Omental fat pad (tissue), 4 donors: ENCODE measurements at places on chromosomes 1 and 21.

- DNase-seq, result no peak
These were observed 230.6 kb downstream of the TNR start for GRCh38 chr1:175512637-175513412.

GRCh38 chr1:13699936-13700520, at the start of gene PRDM2:
Gene PRDM2, plus strand, starts transcription at chr1:13700188. Its CDS starts 15,418 bp downstream, at chr1:13715606.
- no peak for DNase-seq

- DNase-seq, result no peak
These were observed 225.2 kb downstream of the LTN1 start for GRCh38 chr21:28767523-28767922.

GRCh38 chr1:114032271-114033215, 53.3 kb downstream of the OLFML3 start:
- no peak for DNase-seq

GRCh38 chr1:154346276-154346917, 21.1 kb downstream of the ATP8B2 start:
- no peak for DNase-seq

DNA sequence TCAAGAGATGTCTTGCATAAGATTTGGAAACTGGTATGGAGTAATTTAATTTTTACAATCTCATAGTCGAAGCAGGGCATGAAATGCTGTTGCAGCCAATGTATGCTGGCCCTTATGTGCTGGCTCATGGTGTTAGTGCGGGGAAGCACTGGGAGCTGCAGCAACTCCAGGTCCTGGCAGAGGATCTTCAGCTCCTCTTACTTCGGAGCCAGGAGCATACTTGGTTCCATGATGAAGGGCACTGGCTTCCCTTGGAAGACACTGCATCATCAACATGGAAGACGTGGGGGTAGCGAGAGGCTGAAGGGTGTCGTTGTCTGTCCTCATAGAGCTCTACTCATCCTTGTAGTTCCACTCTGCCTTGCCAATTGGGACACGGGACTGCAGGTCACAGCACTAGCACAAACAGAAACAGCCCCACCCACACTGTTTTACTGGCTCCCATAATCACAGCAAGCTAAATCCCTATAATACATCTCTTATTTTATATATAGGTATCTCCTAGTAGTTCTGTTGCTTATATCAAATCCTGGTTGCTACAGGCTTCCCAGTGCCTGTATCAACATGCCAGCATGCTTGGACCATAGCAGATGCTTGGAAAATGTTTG, 22.4 kb downstream of the PLA2G2D start:
- no peak for DNase-seq

GRCh38 chr1:53462769-53463501, 3.7 kb downstream of the DMRTB1 start:
- DNase-seq, result no peak

DNA sequence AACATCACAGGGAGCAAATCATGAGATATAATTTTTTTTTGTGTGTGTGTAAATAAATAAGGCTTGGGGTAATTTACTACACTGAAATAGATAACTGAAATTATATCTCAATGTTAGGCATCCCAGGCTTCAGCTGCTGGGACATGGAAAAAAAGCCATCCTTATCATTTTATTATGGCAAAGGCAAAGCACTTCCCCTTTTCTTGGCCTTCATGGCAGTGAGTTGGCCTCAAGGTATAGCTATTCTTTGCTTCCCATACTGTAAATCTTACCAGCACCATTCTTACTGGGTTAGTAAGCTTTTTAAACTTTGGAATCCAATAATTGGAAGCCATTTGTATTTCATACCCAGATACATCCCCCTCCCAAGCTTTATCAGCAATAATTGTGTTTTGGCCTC, 29.0 kb downstream of the RBM11 start:
- no peak for DNase-seq

- DNase-seq, result no peak
These were observed 17.2 kb downstream of the DRAXIN start for GRCh38 chr1:11708554-11709350.

GRCh38 chr1:226865590-226865989, 4.8 kb upstream of the PSEN2 start:
- no peak for DNase-seq

DNA sequence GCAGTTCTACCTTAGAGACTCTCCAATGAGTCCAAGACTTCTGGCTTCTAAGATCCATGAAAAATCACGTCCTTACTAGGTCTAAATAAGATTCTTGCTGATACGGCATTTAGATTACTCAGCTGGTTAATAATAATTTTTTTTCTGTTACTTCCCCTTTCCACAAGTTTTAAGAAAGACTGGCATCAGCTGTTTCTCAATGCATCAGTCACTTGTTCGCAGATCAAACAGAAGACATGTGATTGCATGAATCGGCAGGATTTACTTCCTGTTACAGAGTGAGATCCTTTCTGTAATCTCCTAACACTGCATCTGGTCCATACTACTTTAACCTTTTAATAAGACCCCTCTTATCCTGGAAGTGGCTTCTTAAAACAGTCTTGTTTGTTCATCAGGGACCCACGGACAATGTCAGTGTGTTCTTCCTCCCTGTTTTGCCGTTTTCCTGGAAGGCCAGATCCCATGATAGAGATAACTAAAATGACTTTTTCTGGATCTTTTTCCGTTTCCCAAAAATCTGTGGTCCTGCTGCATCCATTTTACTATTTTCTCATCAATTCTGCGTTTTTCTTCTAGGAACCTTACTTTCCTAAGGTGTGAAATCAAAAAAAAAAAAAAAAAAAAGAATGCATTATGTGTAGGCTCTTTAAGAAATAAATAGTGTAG, 6.1 kb downstream of the NPL start:
- no peak for DNase-seq

DNA sequence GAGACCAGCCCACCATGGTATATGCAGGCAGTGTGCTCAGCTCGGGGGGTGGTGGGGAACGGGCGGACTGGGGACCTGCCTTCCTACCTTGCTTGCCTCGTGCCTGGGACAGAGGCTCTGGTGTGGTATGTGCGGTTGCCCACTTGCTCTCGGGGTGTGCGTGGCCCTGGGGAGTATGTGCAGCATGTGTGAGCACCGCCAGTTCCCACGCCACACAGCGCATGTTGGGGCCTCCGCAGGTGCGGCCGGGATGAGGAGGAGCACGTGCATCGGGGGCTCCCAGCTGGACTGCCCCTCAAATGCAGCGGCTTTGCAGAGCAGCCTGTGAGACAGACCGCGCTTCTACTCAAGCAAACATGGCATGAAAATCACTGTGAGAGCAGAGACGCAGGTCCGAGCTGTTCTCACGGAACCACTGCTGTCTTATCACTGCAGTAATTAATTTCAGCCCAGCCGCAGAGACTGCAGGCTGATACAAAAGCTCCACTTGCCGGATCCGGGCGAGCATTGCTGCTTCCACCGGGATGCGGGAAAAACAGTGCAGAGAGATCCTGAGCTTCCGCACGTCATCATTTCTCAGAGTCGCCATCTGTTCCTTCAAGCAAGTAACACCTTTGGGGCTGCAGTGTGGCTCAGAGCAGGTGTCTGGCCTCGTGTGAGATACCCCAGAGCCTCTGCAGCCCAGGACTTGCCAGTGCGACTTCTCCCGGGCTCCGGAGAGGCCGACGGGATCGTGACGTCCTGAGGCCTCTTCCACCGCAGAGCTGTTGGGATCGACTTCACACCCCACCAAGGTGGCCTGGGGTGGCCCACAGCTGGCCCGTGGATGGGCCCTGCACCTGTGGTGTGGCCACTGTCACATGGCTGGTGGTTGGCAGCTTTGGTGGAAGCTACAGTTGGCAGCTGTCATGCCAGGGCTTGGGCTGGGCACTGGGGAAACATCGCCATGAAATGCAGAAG, 92.6 kb upstream of the ACTRT2 start:
- no peak for DNase-seq
